ENCODE measurements at places on chromosomes 11 and 22.

DNA sequence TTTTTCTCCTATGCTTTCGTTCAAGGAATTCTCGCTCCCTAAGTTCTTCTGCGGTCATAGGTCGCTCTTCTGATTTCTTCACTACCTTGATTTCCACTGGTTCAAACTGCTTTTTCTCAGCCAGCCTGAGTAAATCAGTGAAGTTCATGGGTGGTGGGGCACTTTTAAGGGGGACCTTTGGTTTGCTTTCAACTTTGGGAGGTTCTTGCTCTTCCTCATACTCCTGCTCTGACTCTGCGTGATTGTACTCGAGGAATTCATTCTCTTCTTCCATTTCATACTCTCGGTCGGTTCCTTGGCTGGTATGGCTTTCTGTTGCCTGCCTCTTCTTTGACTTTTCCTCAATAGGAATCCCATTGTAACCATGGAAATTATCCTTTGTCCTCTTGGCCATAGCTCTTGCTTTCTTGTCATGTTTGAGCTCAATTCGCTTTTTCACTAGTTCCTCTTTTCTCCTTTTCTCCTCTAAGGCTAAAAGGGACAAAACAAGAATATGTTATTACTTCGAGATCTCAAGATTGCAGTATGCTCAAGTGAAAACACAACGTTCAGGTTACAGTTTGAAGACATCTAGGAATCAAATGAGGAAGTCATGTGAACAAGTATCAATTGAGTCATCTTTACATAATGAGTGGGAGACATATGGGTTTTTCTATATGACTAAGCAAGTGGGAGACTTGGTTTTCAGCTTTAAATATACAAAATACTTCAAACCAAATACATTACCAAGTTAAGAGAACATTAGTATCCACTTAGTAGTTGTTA lies 16.2 kb downstream of the MISFA start:
- no peak for DNase-seq

GRCh38 chr11:87398931-87399330 lies 361.2 kb downstream of the TMEM135 start:
- no peak for DNase-seq

DNA sequence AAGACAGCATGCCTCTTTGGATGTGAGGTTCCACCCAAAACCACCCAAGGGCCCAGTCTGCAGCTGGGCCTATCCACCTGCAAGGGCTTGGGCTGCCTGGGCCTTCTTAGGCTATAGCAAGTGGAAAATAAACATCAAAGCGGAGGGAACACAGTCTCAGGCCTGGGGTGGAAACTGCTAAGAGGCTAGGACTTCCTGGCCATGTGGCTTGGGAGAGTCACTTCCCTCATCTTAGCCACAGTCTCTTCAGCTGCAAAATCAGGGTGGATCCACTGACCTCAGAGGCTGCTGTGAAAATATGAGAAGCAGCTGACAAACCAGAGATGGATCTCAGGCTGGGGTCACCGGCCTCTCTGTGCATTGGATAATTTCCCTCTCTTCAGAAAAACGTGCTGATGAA lies 30.6 kb upstream of the TFIP11 start:
- DNase-seq = no peak

- no peak for DNase-seq
These were observed 22.0 kb upstream of the TLCD5 start for GRCh38 chr11:120303004-120303637.

DNA sequence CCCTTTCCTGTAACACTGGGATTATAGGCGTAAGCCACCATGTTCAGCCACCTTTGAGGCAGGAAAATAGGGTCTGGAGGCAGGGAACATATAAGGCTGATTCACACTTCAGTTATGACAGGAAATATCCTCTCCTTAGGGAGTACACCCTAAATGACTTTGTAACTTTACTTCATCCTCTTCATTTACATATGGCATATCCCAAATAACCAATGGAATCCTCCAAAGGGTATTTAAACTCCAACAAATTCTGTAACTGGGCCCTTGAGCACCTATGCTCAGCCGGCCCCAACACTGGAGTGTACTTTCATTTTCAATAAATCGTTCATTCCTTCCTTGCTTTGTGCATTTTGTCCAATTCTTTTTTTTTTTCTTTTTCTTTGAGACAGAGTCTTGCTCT lies 1.6 kb upstream of the KAT5 start:
- no peak for DNase-seq

- DNase-seq = no peak
These were observed 43.9 kb downstream of the MIAT start for GRCh38 chr22:26701323-26701722.

- DNase-seq = no peak
These were observed 408.4 kb downstream of the SOX6 start for GRCh38 chr11:15947681-15948648.

GRCh38 chr11:90438069-90438468 lies 215.2 kb upstream of the CHORDC1 start:
- DNase-seq = no peak

- no peak for DNase-seq
These were observed 340.0 kb downstream of the METTL15 start for GRCh38 chr11:28448186-28448585.

- DNase-seq = no peak
These were observed 76.7 kb upstream of the KCNQ1OT1 start for GRCh38 chr11:2776351-2777061.

Data from posterior cingulate gyrus (tissue), 11 donors.